ENCODE measurements at places on chromosomes 7 and 10.

DNA sequence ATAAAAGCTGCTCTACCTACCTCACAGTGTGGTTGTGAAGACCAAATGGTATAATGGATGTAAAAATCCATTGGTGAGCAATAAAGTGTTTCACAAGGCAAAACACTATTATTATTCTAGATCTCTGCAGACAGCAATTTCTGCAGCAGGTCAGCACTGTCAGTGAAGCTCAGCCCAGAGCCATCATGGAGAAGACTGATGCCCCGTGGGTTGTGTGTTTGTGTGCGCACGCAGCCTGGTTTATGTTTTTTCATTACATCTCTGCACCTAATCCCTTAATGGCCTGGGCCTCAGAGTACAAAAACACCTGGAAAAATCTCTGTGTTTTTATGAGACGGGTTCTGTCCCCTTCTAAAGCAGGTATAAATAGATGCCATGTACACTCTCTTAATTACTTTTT, 64.2 kb downstream of the PARP12 start:
- no peak for DNase-seq

- DNase-seq: no peak
These were observed 169.4 kb upstream of the ADO start for GRCh38 chr10:62635127-62635526.

DNA sequence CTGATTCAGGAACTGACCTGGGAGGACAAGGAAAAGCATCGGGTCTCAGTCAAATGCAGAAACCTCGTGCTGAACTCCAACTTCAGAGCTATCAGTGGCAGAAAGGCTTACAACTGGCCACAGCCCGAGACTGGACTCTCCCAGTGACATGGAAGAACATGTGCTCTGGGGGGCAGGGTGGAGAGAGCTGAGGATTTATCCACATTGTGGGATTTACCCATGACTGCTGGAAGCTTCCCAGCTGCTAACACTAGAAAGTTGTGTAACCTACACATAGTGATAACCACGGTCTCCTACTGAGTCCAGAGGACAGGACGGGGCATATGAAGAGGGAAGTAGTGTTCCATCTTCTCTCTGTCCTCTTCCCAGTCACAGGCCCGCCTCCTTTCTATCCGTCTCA, 103.4 kb downstream of the ITIH5 start:
- DNase-seq: no peak

DNA sequence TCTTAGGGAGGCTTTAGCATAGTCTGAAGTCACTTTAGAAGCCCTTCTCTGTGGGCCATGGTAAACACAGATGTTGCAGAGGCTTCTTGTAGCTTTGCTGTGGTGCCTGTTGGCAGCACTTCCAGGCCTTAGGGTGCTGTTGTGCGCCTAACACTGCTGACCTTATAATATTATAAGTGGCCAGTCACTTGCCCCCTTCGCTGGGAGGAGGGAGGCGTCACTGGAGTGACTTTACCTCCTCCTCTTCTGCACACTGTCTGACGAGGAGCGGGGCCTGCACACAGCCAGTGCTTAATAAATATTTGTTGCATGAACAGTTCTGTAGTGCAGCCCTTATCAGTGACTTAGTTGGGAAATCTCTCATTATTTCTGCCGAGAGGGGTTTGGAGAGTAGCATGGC, 63.3 kb downstream of the WDR37 start:
- no peak for DNase-seq

GRCh38 chr7:98341106-98341505, 59.6 kb downstream of the BRI3 start:
- no peak for DNase-seq

GRCh38 chr7:140696024-140696679, 356 bp upstream of the NDUFB2 start:
- peak; percentile 84 for DNase-seq

GRCh38 chr7:150420242-150420641, 30.2 kb upstream of the GIMAP8 start:
- DNase-seq: no peak

- no peak for DNase-seq
These were observed 152.4 kb downstream of the IMMP2L start for GRCh38 chr7:111409714-111410422.

GRCh38 chr7:52146871-52147634, 830.4 kb upstream of the COBL start:
- DNase-seq: no peak

DNA sequence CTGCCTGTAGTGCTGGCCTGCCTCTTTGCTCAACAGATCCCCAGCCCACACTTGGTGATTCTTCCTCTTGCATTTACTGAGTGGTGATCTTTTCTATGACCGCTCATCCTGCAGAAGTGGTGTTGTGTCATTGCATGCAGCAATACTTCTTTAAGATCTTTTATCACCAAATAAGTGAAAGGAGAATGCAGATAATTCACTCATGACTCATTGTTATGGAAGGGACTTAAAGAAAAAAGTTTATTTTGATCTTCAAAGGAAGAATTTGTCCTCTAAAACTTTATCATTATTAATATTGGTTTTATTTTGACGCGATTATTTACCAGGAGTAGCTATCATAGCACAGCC, 489.1 kb upstream of the CELF2 start:
- no peak for DNase-seq

GRCh38 chr10:72418679-72419078, 64.0 kb upstream of the DNAJB12 start:
- DNase-seq: no peak

DNA sequence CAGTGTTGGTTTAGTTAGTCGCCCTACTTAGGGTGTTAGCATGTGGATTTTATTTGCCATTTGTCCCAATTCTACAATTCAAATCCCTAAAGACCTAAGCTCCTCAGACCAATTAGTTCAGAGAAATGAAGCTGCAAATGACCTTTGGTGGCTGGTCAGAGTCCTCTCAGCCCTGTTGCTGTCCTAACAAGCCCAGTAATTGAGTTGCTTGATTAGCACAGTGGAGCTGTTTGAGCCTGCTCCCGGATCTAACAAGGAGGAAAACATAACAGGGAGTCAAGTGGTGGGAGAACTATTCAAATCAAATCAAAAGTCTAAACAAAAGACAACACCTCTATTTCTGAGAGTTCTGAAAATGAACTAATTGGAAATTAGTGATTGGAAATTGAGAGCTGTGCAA, 22.1 kb downstream of the ZDHHC6 start:
- no peak for DNase-seq

DNA sequence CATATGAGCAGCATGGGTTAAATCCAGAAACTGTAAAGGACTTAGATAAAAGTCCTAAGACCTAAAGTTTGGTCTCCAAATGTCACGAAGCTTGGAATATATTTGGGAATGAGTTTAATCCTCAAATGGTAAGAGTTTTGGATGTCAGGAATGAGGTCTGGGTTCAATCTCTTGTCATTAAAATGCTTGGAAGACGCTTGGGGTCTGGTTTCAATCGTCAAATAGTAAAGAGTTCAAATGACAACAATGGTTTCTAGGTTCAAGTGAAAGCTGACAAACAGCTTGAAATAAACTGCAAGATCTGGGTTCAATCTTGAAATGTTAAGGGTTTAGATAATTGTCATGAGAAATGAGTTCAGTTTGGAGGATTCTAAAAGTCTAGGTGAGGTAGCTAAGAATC, 385.5 kb upstream of the HPS1 start:
- no peak for DNase-seq

GRCh38 chr7:129434675-129435318, 565 bp downstream of the STRIP2 start:
- DNase-seq: no peak

DNA sequence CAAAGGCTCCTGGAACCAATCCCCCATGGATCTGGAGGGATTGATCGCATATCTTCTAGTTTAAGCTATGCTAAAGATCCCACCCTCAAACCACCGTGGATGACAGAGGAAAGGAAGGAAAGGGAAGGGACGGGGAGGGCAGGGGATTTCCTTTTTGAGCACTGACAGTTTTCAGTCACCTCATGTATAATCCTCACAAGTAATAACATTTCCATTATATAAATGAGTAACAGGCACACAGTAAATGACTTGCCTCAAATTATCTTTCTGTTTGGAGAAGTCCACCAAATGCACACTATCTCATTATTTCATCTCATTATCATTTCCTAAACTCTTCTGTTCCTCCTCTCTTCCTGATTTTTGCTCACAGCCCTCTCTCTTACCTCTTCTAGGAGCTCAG, 127.1 kb upstream of the AOAH start:
- DNase-seq: no peak

GRCh38 chr10:123357421-123357930, 203.3 kb downstream of the BUB3 start:
- no peak for DNase-seq

GRCh38 chr7:99024066-99024465, 119.8 kb downstream of the SMURF1 start:
- no peak for DNase-seq

GRCh38 chr10:70260259-70260658, 23.5 kb downstream of the NPFFR1 start:
- no peak for DNase-seq

GRCh38 chr10:61605221-61605620, 57.5 kb upstream of the CABCOCO1 start:
- no peak for DNase-seq

DNA sequence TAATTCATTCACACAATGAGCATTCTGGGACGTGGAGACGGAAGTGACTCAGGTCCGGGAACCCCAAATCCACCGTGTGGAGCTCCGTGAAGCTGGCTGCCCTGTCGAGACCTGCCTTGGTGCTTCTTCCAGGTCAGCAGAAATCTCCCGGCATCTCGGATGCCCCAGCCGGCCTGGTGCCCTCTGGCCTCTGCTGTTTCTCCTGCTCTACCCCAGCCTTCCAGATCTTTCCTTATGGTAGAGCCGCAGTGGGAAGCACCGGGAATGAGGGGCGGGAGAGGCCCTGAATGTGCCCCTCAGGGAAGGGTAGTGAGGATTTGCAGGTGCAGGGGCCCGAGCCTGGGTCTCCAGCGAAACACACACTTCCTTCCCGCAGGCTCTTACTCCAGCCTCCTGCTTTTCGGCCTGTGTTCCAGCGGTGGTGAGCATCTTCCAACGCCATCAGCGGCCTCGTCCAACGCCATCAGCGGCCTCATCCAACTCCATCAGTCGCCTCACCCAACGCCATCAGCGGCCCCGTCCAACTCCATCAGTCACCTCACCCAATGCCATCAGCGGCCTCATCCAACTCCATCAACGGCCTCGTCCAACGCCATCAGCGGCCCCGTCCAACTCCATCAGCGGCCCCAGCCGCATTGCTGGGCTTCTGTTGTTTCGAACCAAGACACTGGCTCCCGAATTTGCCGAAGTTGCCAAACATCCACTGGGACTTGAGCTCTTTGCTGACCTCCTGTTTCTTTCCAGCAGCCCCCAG, 57.1 kb upstream of the PDGFA start:
- no peak for DNase-seq

GRCh38 chr10:19209319-19209718, 160.7 kb downstream of the MALRD1 start:
- DNase-seq: no peak

- DNase-seq: no peak
These were observed 62.7 kb downstream of the LANCL2 start for GRCh38 chr7:55427800-55428199.

GRCh38 chr10:113455947-113456346, 96.9 kb upstream of the HABP2 start:
- no peak for DNase-seq

DNA sequence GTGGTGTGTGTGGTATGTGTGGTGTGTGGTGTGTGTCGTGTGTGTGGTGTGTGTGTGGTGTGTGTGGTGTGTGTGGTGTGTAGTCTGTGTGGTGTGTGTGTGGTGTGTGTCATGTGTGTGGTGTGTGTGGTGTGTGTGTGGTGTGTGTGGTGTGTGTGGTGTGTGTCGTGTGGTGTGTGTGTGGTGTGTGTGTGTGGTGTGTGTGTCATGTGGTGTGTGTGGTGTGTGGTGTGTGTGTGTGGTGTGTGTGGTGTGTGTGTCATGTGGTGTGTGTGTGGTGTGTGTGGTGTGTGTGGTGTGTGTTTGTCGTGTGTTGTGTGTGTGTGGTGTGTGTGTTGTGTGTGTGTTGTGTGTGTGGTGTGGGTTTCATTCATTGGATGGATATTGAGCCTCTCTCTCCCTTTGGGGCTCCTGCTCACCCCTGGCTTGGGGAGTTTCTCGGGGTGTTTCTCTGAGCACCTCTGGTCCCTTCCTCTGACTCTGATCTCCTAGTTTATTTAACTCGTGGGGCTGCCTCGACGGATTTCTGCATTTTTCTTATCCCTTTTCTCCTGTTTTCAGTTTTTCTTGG, 145.8 kb downstream of the DNAJB6 start:
- no peak for DNase-seq

DNA sequence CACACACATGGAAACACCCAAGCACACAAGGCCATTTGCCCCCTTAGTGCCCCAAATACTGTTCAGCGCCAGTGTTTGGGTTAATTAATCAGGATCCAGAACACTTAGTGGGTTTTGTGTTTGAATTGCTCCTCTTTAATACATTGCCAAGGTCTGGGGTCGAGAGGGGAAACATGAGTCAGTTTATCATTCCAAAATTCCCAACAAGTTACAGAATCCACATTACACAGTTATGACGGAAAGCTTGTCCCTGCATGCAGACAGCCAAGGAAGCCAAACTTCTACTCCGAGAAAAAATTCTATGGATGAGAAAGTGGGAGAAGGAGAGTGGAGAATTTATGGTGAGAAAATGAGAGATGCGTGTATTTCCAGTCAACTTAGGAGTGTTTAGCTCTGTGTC, 189.0 kb downstream of the NPSR1 start:
- no peak for DNase-seq

- DNase-seq: no peak
These were observed 104.2 kb downstream of the COL26A1 start for GRCh38 chr7:101466871-101467270.

- peak; percentile 45 for DNase-seq
These were observed 1.0 kb downstream of the SEPHS1 start for GRCh38 chr10:13347043-13347499.

GRCh38 chr10:113503930-113504329, 48.9 kb upstream of the HABP2 start:
- no peak for DNase-seq

- DNase-seq: no peak
These were observed 151.3 kb upstream of the KMT2E start for GRCh38 chr7:104862719-104863118.

DNA sequence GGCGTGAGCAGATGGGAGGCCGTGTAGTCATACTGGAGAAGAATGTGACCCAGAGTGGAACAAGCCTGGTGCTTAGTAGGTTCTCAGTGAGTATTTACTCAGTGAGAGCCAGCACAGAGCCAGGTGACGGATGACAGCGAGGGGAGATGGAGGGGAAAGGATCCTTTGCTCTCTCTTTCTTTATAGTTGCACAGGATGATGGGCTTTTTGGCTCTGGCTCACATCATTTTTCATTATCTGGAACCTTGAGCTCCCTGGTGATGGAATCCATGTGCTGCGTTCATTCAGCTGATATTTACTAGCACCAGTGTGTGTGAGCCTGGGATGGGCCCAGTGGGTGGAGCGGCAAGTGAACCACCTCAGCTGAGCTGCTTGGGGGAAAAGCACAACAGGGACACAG, 17.2 kb downstream of the BTBD16 start:
- DNase-seq: no peak

DNA sequence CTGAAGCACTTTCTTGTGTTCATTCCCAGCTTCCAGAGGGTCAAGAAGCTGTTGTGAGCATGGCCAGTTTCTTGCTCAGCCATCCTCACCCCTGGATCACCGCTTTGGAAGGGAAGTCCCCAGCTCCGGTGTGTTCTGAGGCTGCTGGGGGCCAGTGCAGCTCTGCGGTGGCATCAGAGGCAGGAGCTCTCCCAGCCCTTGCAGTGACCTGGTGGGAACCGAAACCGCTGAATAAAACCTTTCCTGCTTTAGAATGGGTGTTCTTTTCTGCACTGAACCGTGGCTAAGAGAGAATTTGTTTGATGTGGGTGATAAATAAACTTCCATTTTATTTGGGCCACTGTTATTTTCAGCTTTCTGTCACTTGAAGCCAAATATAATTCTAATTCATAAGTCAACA, 450.9 kb upstream of the VSTM2A start:
- DNase-seq: no peak

All from hematopoietic multipotent progenitor cell (in vitro differentiated cells).